ENCODE measurements at places on chromosomes 4 and X.

DNA sequence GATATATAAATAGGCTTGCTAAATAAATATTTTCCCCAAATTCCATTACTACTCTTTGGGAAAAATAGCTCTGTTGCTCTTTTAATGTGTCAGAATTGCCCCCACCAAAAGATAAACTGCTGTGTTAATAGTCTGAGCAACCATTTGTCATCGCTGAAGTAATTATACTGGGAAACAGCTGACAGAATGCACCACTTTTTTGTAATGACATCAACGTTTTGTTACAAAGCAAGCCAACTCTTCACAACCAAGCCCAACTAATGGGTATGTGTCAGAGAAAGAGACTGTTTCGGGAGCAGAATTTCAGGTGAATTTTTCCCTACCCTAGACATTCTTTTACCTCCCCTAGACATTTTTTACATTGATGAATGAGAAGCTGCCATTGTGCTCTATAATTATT lies 405.0 kb upstream of the MAGEB18 start:
- H3K27me3 ChIP-seq, result no peaks in the 10 kb centered on the region
- H3K27ac ChIP-seq, result no peak overlapping the region
- no peaks in the 10 kb centered on the region for H3K4me1 ChIP-seq
- no peaks in the 10 kb centered on the region for H3K36me3 ChIP-seq
- DNase-seq, result no peak
- no peak overlapping the region for H3K4me3 ChIP-seq

- H3K4me1 ChIP-seq, result no peaks in the 10 kb centered on the region
- H3K4me3 ChIP-seq, result no peak overlapping the region
- no peak overlapping the region for H3K27ac ChIP-seq
- H3K27me3 ChIP-seq, result no peaks in the 10 kb centered on the region
- H3K36me3 ChIP-seq, result no peaks in the 10 kb centered on the region
- no peak for DNase-seq
Observed at GRCh38 chr4:165774326-165774725, 98.7 kb upstream of the TLL1 start.

- H3K36me3 ChIP-seq, result no peaks in the 10 kb centered on the region
- no peak overlapping the region for H3K4me3 ChIP-seq
Observed at GRCh38 chrX:22314211-22314610, 41.5 kb downstream of the CBLL2 start.

- no peak overlapping the region for H3K27ac ChIP-seq
- H3K27me3 ChIP-seq, result no peaks in the 10 kb centered on the region
- no peaks in the 10 kb centered on the region for H3K36me3 ChIP-seq
- H3K4me3 ChIP-seq, result no peak overlapping the region
- DNase-seq, result no peak
- no peaks in the 10 kb centered on the region for H3K4me1 ChIP-seq
Observed at GRCh38 chr4:94408549-94409374, 43.0 kb upstream of the PDLIM5 start.

DNA sequence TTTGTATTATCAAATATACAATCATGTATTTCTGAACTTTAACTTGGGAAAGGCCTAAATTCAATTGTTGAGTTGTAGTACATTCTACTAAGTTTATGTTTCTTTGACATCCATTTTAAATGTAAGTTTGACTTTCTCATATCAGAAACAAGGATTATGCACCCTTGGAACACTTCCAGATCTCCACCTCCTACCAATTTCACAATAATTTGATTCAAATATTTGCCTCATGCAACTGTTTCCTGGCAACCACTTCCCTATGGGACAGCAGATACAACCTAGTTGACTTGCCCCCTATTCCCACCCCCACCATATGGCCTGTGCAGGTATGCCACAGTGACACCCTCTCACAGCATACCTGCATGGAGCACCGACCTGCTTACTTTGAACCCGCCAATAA lies 506.4 kb upstream of the PABPC4L start:
- no peak for DNase-seq
- no peak overlapping the region for H3K4me3 ChIP-seq
- no peak overlapping the region for H3K27ac ChIP-seq
- H3K4me1 ChIP-seq, result no peaks in the 10 kb centered on the region

GRCh38 chrX:118644378-118644777 lies 83.0 kb upstream of the IL13RA1 start:
- H3K4me1 ChIP-seq, result no peaks in the 10 kb centered on the region
- no peak overlapping the region for H3K27ac ChIP-seq
- H3K36me3 ChIP-seq, result no peaks in the 10 kb centered on the region

GRCh38 chrX:131792356-131792749 lies 230.7 kb upstream of the STK26 start:
- no peak overlapping the region for H3K27ac ChIP-seq
- H3K27me3 ChIP-seq, result no peaks in the 10 kb centered on the region
- no peaks in the 10 kb centered on the region for H3K4me1 ChIP-seq
- DNase-seq, result no peak
- no peak overlapping the region for H3K4me3 ChIP-seq

GRCh38 chrX:43753637-43754036 lies 97.5 kb downstream of the MAOA start:
- no peak overlapping the region for H3K4me3 ChIP-seq
- H3K36me3 ChIP-seq, result no peaks in the 10 kb centered on the region
- no peak for DNase-seq
- H3K27ac ChIP-seq, result no peak overlapping the region

- no peaks in the 10 kb centered on the region for H3K4me1 ChIP-seq
- H3K27me3 ChIP-seq, result no peaks in the 10 kb centered on the region
- no peak overlapping the region for H3K27ac ChIP-seq
- peaks cover 76% of the 10 kb centered on the region for H3K36me3 ChIP-seq
- DNase-seq, result no peak
Observed at GRCh38 chr4:70829015-70829414, 10.7 kb downstream of the GRSF1 start.

- H3K4me1 ChIP-seq, result no peaks in the 10 kb centered on the region
- no peaks in the 10 kb centered on the region for H3K36me3 ChIP-seq
- H3K4me3 ChIP-seq, result no peak overlapping the region
- no peak for DNase-seq
- H3K27me3 ChIP-seq, result no peaks in the 10 kb centered on the region
Observed at GRCh38 chrX:8848441-8848840, 47.3 kb upstream of the FAM9A start.

DNA sequence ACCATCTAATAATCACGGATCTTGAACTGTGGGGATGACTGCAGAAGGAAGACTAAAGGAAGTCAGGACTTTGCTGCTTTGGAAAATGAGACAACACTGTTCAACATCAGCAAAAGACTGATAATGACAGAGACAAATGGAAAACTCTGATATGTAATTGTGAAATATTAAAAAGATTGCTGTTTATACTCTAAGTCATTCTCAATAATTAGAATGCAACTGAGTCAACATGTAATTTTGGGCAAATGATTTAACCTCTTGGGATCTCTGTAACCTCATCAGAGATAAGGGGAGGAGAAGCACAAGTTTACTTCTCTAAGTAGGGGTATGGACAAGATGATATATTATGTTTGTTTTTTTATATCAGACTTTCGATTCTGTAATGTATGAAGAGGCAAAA lies 121.9 kb downstream of the GASK1B start:
- H3K27me3 ChIP-seq, result no peaks in the 10 kb centered on the region
- no peaks in the 10 kb centered on the region for H3K4me1 ChIP-seq
- H3K36me3 ChIP-seq, result no peaks in the 10 kb centered on the region
- no peak overlapping the region for H3K27ac ChIP-seq
- no peak overlapping the region for H3K4me3 ChIP-seq

DNA sequence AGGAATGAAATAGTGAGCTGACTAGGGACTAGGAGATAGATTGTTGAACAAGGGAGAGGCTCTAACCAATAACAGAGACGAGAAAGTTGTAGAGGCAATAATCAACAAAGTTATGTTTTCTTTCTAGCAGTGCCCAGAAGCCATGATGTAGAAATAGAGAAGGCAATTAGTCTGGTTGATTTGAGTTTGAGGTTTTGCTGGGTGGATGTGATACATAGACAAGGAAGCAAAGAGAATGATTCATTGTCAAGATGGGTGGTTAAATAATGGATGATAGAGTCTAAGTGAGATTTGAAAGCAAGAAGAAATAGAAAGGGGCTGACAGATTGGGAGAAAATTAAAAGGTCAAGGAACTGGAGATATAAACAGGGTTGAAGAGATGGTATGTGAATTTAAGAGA lies 11.2 kb downstream of the RBM41 start:
- H3K36me3 ChIP-seq, result peaks cover 9% of the 10 kb centered on the region
- H3K4me1 ChIP-seq, result no peaks in the 10 kb centered on the region
- H3K27ac ChIP-seq, result no peak overlapping the region
- no peaks in the 10 kb centered on the region for H3K27me3 ChIP-seq
- no peak for DNase-seq

GRCh38 chr4:24995346-24995919 lies 35.3 kb downstream of the LGI2 start:
- no peaks in the 10 kb centered on the region for H3K4me1 ChIP-seq
- no peak for DNase-seq
- H3K27me3 ChIP-seq, result no peaks in the 10 kb centered on the region
- no peak overlapping the region for H3K27ac ChIP-seq
- no peaks in the 10 kb centered on the region for H3K36me3 ChIP-seq
- no peak overlapping the region for H3K4me3 ChIP-seq

DNA sequence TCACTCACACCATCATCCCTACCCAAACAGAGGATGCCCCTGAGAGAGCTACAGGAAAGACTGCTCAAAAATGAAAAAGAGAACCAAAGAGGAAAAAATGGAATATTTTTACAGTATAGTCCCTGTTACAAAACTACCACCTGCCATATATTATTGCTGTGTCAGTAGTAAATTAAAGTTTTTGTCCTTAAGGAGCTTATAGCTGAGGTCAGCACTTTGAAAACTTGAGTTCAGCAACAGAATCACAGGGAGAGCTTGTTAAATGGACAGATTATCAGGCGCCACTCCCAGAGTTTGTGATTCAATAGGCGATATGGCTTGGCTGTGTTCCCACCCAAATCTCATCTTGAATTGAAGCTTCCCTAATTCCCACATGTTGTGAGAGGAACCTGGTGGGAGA lies 71.9 kb upstream of the FAM9A start:
- H3K4me3 ChIP-seq, result no peak overlapping the region
- H3K36me3 ChIP-seq, result no peaks in the 10 kb centered on the region
- no peak overlapping the region for H3K27ac ChIP-seq
- no peaks in the 10 kb centered on the region for H3K27me3 ChIP-seq

GRCh38 chr4:112726041-112726440 lies 89.1 kb downstream of the LARP7 start:
- H3K27me3 ChIP-seq, result no peaks in the 10 kb centered on the region
- H3K36me3 ChIP-seq, result no peaks in the 10 kb centered on the region
- no peak overlapping the region for H3K4me3 ChIP-seq
- peak; percentile 28 for DNase-seq

GRCh38 chr4:122212880-122213279 lies 60.7 kb downstream of the BLTP1 start:
- H3K27me3 ChIP-seq, result no peaks in the 10 kb centered on the region
- no peaks in the 10 kb centered on the region for H3K36me3 ChIP-seq
- no peak overlapping the region for H3K4me3 ChIP-seq
- no peak overlapping the region for H3K27ac ChIP-seq
- no peak for DNase-seq
- no peaks in the 10 kb centered on the region for H3K4me1 ChIP-seq

- no peak overlapping the region for H3K27ac ChIP-seq
- no peaks in the 10 kb centered on the region for H3K36me3 ChIP-seq
- no peaks in the 10 kb centered on the region for H3K4me1 ChIP-seq
- DNase-seq, result no peak
Observed at GRCh38 chrX:133854290-133854689, 131.1 kb downstream of the GPC3 start.

DNA sequence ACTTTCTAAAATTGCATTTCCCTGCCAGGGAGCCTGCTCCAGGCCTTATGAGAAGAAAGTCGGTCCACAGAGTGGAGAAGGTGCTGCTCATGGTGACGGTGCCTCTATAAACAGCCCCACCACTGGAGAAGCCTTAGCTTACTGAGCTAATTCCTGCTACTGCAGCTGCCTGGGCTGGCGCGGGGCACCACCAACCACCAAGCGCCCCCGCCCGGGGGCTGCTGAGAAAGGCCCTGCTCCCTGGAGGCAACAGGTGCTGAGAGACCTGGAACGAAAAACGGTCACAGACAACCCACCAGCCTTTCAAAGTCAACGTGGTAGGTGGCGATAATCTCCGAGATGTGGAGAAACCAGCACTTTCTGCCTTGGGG lies 2.9 kb downstream of the HCFC1 start:
- peak overlapping the region; percentile 64 for H3K4me3 ChIP-seq
- peaks cover 4% of the 10 kb centered on the region for H3K4me1 ChIP-seq
- 0 out of 2 replicates have a peak, but pooled peaks cover under 1% of the 10 kb centered on the region for H3K36me3 ChIP-seq
- no peak for DNase-seq
- no peaks in the 10 kb centered on the region for H3K27me3 ChIP-seq

GRCh38 chr4:26719954-26720552 lies 136.2 kb downstream of the TBC1D19 start:
- no peak overlapping the region for H3K27ac ChIP-seq
- H3K4me3 ChIP-seq, result no peak overlapping the region
- H3K4me1 ChIP-seq, result no peaks in the 10 kb centered on the region
- DNase-seq, result no peak
- no peaks in the 10 kb centered on the region for H3K36me3 ChIP-seq
- H3K27me3 ChIP-seq, result no peaks in the 10 kb centered on the region

DNA sequence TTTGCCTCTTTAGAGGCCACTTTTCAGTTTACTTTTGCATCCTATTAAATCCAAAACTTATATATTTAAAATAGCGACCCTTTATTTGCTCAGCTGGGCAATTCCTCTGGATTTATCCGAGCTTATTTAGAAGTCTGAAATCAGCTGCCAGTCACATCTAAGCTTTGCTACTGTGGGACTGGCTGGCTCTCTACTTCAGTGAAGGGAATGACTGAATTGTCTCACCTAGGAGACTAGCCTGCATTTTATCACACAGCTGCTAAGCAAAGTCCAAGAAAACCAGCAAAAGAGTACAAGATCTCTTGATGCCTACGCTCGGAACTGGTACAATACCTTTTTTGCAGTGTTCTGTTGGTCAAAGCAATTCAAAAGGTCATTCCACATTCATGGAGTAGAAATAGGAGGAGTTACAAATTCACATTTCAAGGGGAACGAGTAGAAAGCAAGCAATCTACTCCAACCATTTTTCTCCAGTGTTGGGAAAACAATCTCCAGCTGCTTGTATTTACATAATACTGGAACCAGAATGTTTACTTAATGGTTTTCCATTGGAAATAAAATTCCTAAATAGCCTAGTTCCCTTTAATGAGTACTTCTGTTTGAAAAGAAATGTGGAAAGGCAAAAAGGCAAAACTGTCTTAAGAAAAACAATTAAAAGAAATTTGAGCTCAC lies 160.2 kb downstream of the MAGEB5 start:
- DNase-seq, result no peak
- no peaks in the 10 kb centered on the region for H3K4me1 ChIP-seq
- no peaks in the 10 kb centered on the region for H3K27me3 ChIP-seq
- no peaks in the 10 kb centered on the region for H3K36me3 ChIP-seq
- H3K27ac ChIP-seq, result no peak overlapping the region

Data from H1 (cell line).